ENCODE measurements at places on chromosomes 1 and 21.
A peak's percentile ranks its signal among the peaks of the same experiment; 100 is the strongest.

DNA sequence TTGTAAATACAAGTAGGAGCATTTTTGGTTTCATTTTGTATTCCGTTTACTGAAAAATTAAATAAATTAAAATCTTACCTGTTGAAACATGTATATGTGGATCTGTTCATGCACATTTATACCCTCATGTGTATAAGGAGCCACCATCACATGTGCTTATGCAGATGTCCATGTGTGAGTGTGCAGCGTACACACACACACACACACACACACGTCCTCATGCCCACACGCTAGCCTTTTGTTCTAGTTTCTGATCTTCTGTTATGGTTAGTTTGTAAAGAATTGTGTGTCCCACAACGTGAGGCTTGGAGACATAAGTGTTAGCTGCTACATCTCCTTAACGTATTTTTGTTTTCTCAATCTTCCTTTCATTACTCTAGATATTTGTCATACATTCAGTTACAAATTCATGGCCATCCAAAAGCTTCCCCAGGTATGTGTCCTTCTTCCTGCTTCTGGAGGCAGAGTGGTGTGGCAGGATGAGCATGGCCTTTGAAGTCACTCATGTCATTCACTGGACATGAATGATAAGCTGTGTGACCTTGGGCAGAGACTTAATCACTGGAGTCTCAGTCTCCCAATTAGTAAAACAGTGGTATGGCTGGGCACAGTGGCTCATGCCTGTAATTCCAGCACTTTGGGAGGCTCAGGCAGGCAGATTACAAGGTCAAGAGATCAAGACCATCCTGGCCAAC, 54.6 kb downstream of the TENT5C start:
- no peak for DNase-seq

GRCh38 chr1:52544665-52545525, 8.0 kb downstream of the TUT4 start:
- no peak for DNase-seq

- DNase-seq = no peak
Observed at GRCh38 chr1:32047701-32048100, 25.0 kb upstream of the TMEM39B start.

- DNase-seq = peak; percentile 47
Observed at GRCh38 chr1:19204446-19205266, 5.4 kb downstream of the UBR4 start.

DNA sequence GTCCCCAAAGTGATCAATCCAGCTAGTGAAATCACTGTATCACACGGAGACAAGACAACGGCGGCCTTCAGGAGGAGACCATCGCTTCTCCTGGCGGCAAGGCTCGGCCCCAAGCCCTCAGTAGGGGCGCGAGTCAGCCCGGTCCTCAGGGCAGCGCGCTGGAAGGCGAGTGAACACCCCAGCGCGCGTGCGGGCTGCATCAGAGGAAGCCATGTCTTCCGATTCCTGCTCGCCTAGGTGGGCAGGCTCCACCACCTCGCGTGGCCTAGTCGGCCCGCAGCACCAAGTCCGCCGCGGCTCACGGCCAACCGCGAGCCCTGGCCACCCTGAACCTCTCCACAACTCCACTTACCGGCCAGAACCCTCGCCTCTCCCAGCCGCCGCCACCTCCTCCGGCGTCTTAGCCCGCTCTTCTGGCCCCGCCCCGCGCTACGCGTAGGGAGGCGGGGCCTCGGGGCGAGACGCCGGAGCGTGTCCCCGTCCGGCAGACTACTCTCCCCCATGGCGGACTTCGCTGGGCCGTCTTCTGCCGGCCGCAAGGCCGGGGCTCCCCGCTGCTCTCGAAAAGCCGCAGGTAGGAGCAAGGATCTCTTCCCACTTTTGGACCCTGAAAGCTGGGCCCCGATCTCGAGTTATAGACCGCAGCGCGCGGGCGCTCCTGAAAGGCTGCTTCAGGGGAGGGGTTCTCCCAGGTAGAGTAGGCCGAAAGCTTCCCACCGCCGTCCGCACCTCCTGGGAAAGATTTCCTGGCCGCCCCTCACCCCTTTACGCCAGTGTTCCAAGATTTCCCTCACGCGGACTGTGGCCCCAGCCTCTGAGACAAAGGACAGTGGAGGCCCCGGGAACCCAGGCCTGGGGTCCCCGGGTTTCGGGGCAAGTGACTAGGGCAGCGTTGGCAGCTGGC, at the start of the genes GLMN and RPAP2:
TSS of gene GLMN (minus strand) at position 415 of the 904 bp plus-strand sequence. CDS start 988 bp downstream, outside the sequence.
TSS of gene RPAP2 (plus strand) at position 487 of the 904 bp plus-strand sequence. CDS start at position 502, 15 bp downstream.
- DNase-seq = peak; percentile 89

GRCh38 chr1:91550961-91551360, 50.3 kb downstream of the CDC7 start:
- no peak for DNase-seq

DNA sequence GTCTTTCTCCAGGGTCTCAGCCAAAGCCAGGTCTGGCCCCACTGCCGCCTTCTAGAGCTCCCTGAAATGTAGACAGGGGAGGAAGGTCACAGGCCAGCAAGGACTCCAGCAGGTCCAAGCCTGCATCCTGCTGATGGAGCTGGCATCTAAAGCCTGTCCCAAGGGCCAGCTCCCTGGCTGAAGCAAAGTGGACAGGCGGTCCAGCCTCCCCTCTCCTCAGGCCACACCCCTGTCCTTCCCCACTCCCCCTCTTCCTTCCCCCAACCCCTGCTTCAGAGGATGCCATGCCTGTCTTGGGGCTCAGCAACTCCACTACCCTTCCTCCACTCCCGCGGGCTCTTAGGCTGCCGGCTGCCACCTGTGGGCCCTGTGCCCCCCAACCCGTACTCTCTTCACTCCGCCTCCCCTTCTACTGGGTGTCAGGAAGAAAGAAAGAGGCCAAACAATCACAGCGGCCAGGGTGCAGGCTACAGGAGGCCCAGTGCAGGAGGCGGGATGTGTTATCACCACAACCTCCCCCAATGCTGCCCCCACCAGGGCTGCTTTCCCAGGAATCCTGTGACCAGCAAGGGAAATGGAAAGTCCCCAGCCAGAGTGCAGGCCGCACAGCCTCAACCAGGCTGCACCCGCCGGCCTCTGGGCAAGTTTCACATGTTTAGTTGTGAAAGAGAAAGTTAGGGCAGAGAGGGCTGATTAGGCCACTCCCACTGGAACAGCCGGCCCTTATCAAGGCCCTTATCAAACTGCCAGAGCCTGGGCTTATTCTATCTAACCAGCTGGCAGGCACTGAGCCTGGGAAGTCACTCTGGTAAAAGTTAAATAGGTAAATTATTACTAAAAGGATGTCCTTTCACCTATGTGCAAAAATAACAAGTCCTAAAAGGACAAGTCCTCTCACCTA, 34.1 kb downstream of the ACOT7 start:
- DNase-seq = peak; percentile 60

GRCh38 chr1:159239551-159240220, 35.0 kb downstream of the ACKR1 start:
- no peak for DNase-seq

DNA sequence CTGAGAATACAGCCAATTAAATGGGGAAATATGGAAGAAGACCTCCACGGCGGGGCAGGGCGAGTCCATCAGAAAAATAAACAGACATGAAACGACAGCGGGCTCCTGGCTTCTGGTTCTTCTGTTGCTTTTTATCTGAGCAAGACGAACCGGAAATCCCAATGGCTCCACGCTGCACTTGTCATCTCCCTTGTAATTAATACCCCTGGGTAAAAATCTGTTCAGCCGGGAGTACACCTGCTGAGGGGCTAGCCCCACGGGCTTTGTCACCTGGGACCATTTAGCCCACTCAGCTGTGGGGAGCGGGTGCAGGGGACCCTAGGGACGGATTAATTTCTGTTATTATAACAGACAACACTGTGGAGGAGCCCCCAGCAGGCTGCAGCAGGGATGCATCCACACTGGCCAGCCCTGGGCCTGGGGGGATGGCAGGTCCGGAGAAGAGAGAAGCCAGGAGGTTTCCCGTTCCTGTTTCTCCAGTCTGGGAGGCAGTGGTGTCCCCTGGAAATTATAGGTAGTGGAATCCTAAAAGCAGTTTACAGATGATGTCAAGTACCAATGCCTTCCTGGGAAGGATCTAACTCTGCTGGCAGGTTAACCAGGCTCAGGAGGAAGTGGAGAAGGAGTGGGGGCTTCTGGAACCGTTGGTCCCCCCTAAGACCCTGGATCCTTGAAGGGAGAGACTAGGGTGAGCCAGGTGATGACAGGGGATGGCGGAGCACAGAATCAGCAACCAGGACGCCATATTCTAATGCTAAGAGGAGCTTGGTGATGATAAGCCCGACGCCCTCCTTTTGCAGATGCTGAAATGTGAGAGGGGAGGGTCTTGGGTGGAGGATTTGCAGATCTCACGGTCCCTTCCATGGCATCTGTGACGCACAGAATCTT, 566.1 kb downstream of the PTPRU start:
- DNase-seq = no peak

- no peak for DNase-seq
Observed at GRCh38 chr1:15764269-15764764, 5.7 kb downstream of the FBLIM1 start.

DNA sequence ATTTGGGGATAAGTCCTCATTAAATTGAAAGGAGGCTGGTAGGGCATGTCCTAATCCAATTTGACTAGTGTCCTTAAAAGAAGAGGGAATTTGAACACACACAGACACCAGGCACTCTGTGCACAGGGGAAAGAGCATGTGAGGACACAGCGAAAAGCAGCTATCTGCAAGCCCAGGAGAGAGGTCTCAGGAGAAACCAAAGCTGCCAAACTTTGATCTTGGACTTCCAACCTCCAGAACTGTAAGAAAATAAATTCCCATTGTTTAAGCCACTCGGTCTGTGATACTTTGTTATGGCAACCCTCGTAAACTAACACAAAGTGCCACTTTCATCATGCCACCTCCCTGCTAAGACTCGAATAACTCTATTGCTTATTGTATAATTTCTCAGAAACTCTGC, 13.8 kb downstream of the PLA2G4A start:
- no peak for DNase-seq

DNA sequence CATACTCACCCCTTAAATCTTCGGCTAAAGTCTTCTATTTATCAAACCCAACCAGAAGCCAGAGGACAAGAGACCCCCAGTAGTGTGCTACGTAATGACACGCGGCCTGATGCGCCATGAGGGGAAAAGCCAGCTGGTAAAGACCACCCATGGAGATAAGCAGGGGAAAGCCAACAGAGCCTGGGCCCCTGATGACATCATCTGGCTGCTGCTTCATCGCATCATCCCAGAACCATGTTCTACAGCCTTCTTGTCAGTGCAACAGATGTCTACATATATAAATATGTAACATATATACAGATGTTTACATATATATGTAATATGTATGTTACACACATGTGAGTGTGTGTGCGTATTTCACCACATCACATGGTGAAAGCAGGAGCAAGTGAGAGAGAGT, 81.7 kb upstream of the VANGL1 start:
- DNase-seq = no peak

DNA sequence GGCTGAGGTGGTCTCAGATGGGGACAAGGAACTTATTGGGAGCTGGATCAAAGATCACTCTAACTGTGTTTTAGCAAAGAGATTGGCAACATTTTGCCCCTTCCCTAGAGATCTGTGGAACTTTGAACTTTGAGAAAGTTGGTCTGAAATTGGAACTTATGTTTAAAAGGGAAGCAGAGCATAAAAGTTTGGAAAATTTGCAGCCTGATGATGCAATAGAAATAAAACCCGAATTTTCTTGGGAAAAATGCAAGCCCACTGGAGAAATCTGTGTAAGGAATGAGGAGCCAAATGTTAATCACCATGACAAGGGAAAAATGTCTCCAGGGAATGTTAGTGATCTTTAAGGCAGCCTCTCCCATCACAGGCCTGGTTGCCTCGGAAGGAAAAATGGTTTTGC, 17.2 kb downstream of the CFH start:
- no peak for DNase-seq

GRCh38 chr1:183611021-183611420, 20.8 kb upstream of the NCF2 start:
- DNase-seq = no peak

DNA sequence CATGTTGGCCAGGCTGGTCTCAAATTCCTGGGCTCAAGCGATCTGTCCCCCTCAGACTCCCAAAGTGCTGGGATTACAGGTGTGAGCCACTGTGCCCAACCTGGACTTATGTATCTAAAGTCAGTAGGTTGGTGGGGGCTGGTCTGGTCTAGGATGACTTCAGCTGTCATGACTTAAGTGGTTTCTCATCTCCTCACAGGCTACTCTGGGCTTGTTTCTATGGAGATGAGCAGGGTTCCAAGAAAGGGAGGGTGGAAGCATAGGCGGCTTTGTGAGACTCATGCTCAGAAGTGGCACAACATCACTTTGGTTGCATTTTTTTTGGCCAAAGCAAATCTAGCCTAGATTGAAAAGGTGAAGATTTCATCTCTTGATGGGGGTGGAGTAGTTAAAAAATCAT, 115.9 kb upstream of the IVNS1ABP start:
- no peak for DNase-seq

DNA sequence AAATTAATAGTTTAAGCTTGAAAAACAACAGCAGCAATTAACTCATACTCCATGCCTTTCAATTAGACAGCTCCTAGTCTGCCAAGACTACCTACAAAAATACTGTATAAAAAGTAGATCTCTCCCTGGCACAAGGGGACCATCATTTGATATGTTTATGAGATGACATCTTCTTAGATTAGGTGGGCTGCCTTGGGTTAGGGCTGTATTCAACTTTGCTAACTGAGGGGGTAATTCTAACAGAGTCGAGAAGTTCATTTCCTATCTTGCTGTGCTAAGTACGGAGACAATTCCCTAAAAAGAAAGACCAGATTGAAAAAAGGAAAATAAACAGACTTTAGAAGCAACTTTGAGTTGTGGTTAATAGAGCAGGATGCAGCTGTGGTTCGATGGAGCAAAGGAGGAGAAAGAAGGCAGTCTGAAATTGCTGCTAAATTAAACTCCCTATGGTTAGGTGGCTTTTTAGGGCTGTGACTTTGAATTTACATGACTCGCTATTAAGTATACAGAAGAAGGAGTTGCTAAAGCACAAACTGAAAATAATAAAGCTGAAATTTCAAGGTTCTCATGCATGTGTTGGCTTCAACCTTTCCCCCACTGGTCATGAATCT, 75.4 kb downstream of the CDC7 start:
- DNase-seq = no peak

DNA sequence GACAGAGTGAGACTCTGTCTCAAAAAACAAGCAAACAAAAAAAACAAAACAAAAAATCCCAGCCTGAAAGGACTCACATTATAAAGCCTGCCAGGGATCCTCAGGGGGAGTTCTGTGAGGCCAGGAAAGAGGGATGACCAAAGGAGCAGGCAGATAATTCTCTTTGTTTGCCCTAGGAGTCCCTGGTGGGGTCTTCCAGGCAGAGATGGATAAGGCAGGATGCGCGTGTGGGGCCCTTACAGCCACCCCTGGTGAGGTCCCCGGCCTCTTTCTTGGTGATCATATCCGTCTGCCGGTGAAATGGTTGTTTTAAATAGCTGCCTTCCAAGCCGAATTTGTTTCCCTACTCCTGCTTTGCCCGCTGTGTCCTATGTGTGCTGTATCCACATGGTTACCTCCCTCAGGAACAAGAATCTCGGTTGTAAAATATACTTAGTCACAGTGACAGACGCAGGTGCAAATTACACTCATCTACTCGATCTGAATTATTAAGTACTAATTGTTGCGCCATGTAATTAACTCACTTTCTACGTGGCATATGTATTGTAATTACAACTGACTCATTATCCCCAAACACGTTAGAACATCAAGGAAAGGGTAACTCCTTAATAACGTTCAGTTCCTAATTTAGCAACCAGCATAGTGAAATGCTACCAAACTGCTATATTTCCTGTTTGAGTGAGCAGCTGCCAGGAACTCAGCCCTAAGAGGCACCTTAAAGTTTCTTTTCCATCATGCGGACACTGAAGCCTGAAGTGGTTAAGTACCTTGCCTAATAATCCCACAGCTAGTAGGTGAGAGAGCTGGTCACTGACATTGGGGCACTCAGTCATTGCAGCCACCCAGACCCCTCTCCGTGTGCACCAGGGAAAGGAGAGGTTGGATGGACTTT, 106.4 kb downstream of the ZSCAN20 start:
- no peak for DNase-seq

All from EL (cell line).